ENCODE measurements at places on chromosomes 16 and 17.

DNA sequence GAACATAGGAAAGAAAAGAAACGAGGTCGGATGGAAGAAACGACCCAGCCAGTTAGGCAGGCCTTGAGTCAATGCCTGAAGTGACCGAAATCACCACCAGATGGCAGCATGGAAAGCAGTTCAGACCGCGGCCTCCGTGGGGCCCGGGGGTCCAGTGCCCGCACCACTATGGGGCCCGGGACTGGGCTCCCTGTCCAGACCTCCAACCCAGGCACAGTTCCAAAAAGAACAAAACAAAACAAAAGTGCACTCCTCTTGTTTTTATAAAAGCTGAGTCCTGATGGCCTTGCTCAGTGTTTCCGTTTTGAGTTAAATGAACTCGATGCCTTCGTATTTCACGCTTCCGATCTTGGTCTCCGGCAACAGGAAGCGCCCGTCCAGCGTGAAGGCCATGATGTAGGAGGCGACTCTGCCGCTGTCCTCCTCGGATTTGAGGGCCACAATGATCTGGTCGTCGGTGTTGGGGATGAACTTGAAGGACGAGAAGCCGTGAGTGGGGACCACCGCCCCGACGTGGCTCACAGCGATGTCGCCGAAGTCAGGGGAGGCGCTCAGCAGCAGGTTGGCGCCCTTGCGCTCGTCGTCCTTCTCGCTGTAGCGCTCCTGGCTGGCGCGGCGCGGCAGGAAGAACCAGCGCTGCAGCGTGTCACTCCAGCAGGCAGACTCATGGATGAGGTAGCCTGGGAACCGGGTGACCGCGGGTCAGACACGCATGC, 13.7 kb upstream of the LGALS3BP start:
- peak; percentile 64 for DNase-seq

- no peak for DNase-seq
Observed at GRCh38 chr16:88855176-88855575, 1.6 kb downstream of the GALNS start.

GRCh38 chr17:14744761-14745473, 444.0 kb downstream of the HS3ST3B1 start:
- no peak for DNase-seq

GRCh38 chr17:70563281-70563820, 394.0 kb downstream of the KCNJ2 start:
- no peak for DNase-seq

DNA sequence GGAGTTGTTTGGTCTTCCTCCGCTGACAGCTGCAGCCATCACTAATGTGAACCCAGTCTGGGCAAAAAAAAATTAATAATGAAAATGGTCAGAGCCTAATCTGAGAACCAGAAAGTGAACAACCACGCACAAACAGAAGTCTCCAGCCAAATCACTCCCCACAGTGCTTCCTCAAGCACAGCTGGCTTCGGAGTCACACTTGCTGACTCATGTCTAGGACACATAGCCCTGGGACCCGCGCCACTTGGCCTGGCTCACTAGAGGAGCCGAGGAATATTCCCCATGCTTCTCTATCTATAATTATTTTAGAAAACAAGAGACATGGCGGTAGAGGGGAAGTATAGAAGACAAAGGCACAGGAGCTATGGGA, 109.1 kb downstream of the ZFHX3 start:
- DNase-seq: no peak

- DNase-seq: no peak
Observed at GRCh38 chr17:34383216-34383615, 20.2 kb upstream of the CCL1 start.

- DNase-seq: no peak
Observed at GRCh38 chr17:17098551-17099179, 56.4 kb downstream of the MPRIP start.

GRCh38 chr17:27576477-27577083, 54.4 kb upstream of the LGALS9 start:
- no peak for DNase-seq

GRCh38 chr16:67537636-67538591, 9.3 kb downstream of the RIPOR1 start:
- peak; percentile 74 for DNase-seq

GRCh38 chr16:85374571-85374872, 238.6 kb upstream of the GSE1 start:
- DNase-seq: no peak

DNA sequence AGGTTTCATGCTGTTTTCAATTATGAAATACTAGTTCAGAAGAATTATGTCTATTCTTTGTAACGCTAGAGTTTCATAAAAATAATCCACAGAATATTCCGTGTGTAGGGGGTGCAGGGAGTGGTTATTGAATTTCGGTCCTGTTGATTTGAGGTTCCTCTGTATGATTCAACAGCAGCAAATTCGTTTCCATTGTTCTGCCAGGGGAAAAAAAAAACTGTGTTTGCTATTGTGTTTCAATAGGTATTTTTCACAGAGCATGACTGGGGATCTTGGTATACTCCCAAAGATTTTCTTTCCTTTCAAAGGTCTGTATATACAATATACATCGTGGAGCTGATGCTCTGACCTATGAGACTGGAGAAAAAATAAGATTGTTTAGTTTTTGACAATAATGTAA, 15.8 kb downstream of the SHISA9 start:
- DNase-seq: no peak

- DNase-seq: no peak
Observed at GRCh38 chr17:17172001-17172939, 33.9 kb downstream of the PLD6 start.

Data from Calu3 (cell line).